ENCODE measurements at places on chromosomes 12 and 14.

DNA sequence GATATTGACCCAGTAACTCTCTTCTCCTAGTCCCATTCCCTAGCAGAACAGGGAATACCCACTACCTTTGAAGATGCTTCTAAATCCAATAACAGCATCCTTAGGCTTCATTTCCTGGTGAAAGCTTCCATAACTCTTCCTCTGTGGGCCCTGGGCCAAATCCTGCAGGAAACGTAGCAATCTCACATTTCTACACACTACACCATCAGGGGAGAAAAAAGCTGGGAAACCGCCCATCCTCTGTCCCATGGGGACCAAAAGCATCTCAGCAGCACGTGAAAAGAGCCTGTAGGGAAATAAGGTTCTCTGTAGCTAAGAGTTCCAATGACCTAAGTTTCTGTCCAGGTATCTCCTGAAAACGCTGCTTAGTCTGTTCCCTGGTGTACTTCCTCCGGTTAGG is 340.2 kb downstream of the DPF3 start:
- DNase-seq: peak; percentile 52

- DNase-seq: peak; percentile 94
These were observed 29.5 kb upstream of the RPLP0 start for GRCh38 chr12:120230326-120230973.

- no peak for DNase-seq
These were observed 406.4 kb downstream of the CCER1 start for GRCh38 chr12:90548595-90548994.

DNA sequence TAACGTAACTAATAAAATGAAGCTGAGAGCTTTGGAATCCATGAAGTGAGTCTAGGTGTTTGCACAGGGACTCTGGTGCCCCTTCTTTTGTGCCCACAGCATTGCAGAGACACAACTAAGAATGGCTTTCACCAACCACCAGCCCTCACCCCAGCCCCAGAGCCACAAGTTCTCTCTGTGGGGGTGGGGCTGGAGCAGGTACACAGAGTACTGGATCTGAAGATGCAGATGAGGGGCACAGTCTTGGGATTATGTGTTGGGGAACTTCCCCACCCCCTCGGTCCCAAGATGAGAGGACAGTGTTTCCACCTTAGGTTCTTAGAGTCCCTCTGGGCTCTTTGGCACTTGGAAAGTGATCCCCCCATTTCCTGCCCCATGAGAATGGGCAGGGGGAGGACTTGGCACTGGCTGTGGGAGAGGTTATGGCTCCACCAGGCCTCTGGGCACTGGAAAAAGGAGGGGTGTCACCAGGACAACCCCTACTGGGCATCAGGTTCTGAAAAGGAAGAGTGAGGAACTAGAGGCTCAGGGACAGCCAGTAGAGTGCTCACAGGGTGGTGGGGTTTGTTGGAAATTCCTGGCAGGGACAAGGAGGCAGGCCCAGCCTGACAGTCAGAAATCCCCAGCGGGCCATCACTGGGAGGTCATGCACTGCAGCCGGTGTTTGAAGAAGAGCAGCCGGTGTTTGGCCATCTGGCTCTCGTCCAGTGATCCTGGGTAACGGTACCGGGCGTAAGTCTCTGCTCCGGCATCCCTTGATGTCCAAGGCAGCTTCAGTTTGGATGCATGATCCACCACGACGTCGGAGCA is 6.7 kb downstream of the B4GALNT1 start:
- no peak for DNase-seq

DNA sequence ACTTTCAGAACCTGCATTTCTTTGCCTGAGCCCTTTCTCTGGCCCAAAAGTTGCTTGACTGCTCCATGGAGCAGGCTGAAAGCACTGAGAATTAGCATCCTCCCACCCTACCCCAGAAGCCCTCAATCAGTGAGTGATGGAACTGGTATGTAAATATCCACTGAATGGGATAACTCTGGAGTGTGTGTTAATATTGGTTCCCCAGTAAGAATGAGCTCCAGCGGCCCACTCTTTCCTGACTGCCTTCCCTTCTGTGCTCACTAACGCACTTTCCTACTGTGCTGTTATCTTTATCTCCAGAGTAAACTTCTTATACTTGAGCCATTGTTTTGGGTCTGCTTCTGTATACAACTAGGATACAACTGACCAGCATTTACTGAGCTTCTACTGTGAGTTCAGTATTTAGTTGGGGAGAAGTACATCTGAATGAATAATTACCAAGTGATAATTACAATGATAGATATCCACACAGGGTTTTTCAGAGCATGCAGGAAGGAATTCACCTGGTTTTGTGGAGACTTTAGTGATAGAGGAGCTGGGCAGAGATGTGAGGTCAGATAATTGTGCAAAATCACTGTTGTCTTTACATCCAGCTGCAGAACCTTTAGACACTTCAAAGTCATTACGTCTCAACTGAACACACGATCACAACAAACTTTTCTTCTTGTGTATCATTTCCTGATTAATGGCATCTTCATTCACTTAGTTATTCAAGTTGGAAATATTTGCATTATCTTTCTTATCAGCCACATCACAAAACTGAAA is 149.2 kb upstream of the BTG1 start:
- DNase-seq: no peak

DNA sequence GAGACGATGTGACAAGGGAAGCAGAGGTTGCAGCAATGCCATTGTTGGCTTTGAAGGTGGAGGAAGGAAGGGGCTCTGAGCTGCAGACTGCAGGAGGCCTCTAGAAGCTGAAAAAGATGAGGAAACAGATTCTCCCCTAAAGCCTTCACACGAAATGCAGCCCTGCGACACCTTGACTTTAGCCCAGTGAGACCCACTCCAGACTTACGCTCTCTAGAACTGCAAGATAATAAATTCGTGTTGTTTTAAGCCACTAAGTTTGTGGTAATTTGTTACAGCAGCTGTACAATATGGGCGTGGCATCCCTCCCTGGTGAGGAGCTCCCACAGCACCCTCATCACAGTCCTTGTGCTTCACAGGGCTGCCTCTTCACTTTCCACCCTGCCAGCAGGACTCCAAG is 53.2 kb downstream of the GOLGA5 start:
- no peak for DNase-seq

DNA sequence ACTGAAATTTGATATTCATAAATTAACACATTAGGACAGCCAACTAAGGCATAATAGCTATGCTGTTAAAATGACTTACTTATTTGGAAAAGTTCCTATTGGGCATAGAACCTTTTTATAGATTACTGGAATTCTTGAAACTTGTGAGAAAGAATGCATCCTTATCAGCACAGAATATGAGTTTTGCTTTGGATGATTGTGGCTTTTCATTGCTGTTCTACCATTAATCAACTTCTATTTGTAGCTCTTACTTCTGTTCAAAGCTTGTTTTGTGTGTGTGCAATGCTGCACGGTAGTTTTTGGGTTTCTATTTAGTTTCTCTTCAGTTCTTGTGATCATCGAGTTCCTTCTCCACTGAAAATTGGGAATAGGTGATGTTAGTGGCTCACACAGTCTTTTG is 152.4 kb upstream of the PELI2 start:
- no peak for DNase-seq

- DNase-seq: no peak
These were observed 778.4 kb downstream of the GALC start for GRCh38 chr14:87214558-87214957.

DNA sequence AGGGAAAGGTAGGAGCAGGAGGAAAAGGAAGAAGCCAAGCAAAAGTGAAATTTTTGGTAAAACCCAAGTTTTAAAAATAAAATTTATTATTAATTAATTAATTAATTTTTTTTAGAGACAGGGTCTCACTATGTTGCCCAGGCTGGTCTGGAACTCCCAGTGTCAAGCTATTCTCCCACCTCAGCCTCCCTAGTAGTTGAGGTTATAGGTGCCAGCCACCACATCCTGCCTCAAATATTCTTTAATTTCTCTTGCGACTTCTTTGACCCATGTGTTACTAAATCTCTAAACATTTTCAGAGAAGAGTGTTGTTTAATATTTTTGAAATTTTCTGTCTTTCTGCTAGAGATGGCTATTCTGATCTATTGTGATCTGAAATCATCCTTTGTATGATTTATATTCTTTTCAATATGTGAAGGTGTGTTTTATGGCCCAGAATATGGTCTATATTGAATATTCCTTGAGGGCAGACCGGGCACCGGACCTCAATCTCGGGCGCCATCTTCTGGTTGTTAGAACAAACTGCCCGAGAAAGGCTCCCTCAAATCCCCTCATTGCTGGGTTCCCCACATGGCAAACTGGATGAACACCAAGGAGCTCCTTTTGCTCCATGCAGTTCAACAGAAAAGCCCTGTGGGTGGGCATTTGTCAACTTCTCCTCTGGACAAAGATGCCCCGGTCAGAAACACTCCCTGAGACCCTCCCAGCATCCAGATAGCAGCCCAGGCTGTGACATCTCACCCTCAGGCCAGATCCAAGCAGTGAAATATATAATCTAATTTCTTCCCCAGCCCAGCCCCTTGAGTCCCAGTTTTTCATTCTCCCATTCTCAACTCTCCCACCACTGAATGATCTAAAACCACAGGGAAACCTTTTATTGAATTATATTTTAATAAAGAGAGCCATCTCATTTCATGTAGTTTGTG is 110.5 kb downstream of the ASCL4 start:
- peak; percentile 70 for DNase-seq

GRCh38 chr12:108985750-108986149 is 35.1 kb downstream of the SVOP start:
- no peak for DNase-seq

- no peak for DNase-seq
These were observed 9.2 kb downstream of the AGAP2 start for GRCh38 chr12:57729321-57729844.

DNA sequence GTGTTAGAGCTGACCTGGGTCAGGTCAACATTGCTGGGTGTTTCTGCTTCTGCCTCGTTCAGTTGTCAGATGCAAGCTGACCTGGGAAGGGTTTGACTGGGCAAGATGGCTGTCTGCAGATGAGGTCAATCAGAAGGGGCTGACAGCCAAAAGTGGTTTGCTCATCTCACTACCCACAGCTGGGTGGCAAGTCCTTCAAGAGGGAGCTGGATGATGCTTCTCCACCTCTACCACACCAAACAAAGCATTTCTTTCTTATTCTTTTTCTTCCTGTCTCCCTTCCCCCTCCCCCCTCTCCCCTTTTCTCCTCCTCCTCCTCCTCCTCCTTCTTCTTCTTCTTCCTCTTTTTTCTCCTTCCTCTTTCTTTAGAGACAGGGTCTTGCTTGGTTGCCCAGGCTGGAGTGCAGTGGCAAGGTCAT is 268.2 kb upstream of the PLEKHG7 start:
- no peak for DNase-seq

DNA sequence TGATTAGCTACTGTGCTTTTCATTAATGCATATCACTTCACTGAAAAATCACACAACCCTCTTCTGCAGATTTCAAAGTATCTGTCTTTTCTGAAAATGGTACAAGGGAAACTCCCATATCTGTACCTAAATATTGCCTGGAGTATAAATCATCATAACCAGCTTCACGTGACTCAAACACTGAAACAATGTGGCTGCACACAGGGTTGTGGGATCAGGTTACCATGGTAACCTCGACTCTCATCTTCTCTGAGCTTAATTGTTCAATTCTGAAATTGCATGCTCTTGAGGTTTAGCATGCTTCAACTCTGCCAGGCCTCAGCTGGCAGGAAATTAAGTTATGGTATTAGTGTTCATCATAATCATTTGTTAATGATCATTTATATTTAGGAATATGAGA is 77.5 kb upstream of the CPSF6 start:
- DNase-seq: peak; percentile 41

- DNase-seq: no peak
These were observed 51.2 kb upstream of the CERS5 start for GRCh38 chr12:50218386-50218785.

- DNase-seq: peak; percentile 72
These were observed at the start of gene SLC4A8 for GRCh38 chr12:51424662-51425539. SLC4A8 (plus strand) TSS chr12:51424831; CDS start chr12:51424988, 157 bp downstream.

GRCh38 chr12:77152623-77153193 is 87.3 kb upstream of the E2F7 start:
- peak; percentile 70 for DNase-seq

GRCh38 chr12:99852666-99853065 is 132.1 kb downstream of the ANKS1B start:
- DNase-seq: no peak

GRCh38 chr12:75685617-75686225 is 174.3 kb upstream of the KRR1 start:
- no peak for DNase-seq

GRCh38 chr12:89064151-89064550 is 288.1 kb downstream of the DUSP6 start:
- DNase-seq: no peak

GRCh38 chr14:91424813-91425530 is 7.4 kb upstream of the CCDC88C start:
- DNase-seq: no peak

- no peak for DNase-seq
These were observed 224.7 kb upstream of the EGLN3 start for GRCh38 chr14:34175574-34175973.

DNA sequence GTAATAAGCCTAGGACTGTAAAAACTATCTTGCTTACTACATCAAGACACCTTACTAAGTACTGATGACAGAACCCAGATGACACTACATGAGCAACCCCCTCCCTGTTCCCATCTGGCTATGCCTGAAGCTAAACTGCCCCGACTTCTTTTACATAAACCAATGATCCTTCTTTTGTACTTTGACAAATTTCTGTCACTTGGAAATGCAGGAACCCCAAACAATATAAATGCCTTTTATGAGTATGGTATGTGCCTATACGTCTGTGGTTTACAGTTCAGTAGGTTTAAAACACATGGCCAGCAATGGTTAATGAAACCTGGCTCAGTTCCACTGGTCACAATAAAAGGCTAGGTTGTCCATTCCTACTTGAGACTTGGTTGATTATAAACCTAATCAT is 6.1 kb downstream of the SYCP3 start:
- no peak for DNase-seq

DNA sequence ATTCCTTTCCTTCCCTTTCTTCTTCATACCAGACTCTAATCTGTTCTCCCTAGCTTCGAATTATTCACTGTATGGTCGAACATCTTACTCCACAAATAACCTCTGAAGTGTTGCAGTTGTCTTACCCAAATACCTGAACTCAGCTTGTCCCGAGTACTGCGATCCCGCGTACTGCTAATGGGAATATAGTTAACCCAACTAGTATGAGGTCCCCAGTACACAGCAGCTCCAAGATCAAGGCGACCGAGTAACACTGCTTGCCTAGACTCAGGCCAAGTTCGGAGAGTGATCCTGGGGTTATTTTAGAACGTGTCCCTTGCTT is 462 bp upstream of the ETNK1 start:
- no peak for DNase-seq

DNA sequence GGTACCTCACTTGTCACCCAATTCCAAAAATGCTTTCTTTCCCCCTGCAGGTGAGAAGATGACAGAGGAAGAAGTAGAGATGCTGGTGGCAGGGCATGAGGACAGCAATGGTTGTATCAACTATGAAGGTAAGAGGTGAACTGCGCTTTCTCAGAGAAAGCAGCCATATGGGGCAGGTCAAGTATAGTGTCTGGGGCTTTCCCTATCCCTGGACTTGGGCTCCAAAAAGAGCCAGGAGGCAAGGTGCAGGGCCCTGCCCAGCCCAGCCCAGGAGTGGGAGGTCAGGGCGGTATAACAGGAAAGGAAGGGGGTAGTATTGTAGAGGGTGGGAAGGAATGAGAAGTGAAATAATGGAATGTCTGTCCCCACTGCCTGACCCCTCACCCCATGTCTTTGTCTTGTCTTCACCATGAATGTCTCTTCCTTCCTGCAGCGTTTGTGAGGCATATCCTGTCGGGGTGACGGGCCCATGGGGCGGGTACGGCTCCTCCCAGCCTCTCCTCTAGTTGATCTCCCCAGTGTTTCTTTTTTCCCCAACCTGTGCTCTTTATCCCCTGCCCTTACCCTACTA is 2.1 kb downstream of the MYL6 start:
- peak; percentile 56 for DNase-seq

GRCh38 chr12:69898236-69898635 is 73.2 kb downstream of the MYRFL start:
- DNase-seq: no peak
